SW 1271 (cell line): ENCODE measurements at places on chromosomes 5 and 9.
A peak's percentile ranks its signal among the peaks of the same experiment; 100 is the strongest.

DNA sequence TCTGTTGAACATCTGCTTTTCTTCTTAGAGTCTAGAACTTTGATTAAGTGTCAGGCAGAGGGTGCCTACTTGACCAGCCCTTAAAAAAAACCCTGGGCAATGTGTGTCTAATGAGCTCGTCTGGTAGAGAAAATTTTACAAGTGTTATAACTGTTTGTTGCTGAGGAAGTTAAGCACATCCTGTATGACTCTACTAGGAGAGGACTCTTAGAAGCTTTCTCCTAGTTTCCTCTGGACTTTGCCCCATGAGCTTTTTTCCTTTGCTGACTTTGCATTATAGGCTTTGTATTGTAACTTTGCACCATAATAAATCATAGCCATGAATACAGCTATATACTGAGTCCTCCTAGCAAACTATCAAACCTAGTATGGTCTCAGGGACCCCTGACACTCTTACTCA lies 39.4 kb downstream of the GNG10 start:
- no peak for DNase-seq

DNA sequence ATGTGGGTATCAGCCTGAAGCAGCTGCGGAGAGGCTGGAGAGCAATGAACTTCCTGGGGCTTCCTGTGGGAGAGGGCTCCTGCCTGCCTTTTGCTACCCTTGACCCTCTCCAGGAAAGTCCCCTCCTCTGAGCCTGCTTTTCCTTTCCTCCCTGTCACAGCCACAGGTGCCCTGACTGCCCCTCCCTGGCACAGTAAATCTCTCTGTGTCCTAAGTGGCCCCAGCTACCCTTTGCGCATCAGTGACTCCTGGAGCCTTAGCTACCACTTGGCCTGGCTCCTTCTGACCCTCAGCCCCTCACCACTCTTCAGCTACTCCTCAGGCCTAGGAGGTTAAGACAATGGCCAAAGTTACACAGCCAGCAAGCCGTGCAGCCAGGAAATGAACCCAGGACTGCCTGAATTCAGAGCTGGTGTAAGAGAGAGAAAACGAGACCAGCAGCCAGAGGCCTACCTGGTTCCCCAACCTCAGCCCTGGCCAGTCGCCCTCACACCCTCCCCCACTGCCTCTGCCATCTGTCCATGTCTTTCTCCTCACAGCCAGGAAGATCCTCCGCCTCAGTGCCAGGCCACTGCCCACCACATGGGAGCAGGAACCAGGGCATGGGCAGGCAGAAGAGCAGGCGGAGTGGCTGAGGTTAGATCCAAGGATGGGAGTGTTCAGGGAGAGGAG lies 18.6 kb downstream of the CNTFR start:
- no peak for DNase-seq

GRCh38 chr5:136249678-136250266 lies 56.8 kb upstream of the SMIM32 start:
- DNase-seq, result peak; percentile 58

DNA sequence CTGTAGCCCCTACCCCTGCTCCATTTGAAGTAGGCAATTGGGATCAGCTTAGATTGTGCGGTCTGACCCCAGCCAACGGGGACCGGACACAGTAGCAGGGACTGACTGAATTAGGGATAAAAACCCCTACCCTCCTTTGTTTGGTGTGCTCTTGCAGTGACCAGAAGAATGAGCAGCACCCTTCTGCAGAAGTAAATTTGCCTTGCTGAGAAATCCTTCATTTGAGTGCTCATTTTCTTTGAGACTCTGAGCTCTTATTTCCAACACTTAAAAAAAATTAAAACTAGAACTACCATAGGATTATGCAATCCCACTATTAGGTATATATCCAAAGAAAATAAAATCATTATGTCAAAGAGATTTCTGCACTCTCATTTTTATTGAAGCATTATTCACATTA lies 560.0 kb downstream of the CDH12 start:
- DNase-seq, result no peak

DNA sequence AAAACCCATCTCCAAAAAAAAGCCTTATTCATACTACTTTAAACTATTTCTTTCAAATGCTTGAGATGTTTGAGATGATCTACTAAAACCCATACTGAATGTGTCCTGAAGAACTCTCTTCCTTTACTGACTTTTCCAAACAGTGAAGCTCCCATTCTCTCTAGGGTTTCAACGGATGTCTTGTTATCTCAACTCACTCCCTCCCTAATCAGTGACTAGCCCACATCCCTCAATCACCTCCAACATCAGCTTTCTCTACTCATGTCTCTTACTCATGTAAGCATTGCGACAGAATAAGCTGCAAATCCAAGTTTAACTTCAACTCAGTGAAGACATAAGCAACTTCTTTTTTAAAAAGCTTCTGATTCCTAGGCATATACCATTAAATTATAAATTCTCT lies 42.1 kb downstream of the WDR41 start:
- DNase-seq, result no peak

DNA sequence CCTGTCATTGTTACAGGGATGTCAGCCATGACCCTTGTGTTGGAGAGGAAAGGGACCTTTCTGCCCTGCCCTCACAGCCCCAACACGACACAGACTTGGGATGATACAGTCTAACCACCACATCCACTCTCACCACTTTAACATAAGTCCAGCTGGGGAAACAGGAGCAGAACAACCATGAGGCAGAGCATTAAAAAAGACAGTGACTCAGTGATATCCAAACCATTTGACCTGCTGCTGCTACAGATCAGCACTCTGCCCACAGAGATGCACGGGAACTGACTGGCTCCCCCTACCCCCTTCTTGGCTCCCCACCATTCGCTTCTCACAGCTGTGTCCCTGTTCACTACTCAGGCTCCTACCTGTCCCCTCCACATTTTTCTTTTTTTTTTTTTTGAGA lies 458.6 kb downstream of the ZNF608 start:
- DNase-seq, result no peak

- peak; percentile 58 for DNase-seq
Measured at GRCh38 chr5:160463740-160464465, 42.2 kb downstream of the PTTG1 start.

DNA sequence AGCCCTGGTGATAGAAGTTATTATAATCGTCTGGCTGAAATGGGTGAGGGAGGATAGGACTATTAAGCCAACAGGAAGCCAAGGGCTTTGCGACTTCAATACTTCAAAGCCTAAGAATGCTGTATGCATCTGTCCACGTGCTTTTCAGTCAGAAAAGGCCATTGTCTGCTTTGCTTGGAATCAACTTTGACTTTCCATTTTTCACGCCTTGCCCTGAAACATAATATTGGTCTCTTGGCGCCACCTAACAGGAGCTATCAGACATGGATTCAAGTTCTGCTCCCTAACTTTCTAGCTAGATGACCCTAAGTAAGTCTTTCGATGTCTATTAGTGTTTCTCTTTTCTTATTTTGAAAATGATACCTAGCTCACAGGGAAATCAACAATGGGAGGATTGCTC lies 572.6 kb downstream of the TLR4 start:
- DNase-seq, result no peak

DNA sequence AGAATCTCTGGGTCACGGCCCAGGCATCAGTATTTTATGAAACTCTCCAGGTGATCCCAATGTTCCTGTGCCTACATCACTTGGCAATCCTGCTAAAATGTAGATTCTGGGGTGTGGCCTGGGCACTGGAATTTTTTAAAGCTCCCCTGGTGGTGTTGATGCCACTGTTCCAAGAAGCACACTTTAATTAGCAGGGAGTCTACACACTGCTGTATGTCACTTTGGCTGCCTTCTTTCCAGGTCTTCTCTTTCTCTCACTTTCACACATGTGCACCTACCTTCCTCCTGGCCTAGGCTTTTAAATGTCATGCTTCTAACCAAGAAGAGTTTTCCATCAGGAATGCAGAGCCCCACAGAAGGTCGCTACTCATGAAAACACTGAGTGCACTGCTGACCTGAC lies 136.0 kb upstream of the ALDH1B1 start:
- DNase-seq, result no peak

DNA sequence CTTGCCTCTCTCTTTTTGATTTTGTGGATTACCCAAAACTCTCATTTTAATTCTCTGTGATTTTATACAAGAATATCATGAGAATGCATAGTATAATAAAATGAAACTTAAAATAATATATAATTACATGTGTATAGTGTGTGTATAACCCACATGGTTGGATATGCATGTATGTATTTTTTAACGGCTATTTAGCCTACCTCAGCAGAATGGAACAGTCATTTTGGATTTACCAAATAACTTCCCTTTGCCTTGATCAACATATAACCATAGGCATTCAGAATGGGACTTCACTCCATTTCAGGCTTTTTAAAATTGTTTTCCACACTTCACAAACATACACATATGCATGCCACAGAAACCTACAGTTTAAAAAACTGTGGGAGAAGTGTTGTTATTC lies 161.2 kb downstream of the SLF1 start:
- no peak for DNase-seq

- no peak for DNase-seq
Measured at GRCh38 chr5:57316798-57317327, 143.0 kb downstream of the GPBP1 start.

DNA sequence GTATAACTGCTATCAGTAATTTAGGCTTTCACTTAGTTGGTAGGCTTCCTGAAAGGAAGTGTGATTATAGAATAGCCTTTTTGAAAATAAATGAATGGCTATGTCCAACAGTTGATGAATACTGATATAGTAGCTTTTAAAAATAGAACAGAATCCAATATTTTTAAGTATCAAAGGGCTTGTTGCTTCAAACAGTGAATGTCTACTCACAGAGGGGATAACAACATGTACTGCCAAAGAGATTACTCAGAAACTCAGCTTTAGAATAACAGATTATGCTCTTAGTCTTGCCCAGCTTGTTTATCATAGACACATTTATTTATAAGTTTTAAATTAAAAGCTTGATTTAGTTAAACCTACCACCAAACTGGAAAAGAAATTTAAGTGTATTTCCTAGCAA lies 132.6 kb downstream of the XRCC4 start:
- DNase-seq, result no peak

GRCh38 chr9:121887553-121888437 lies 205.3 kb downstream of the TTLL11 start:
- DNase-seq, result no peak

DNA sequence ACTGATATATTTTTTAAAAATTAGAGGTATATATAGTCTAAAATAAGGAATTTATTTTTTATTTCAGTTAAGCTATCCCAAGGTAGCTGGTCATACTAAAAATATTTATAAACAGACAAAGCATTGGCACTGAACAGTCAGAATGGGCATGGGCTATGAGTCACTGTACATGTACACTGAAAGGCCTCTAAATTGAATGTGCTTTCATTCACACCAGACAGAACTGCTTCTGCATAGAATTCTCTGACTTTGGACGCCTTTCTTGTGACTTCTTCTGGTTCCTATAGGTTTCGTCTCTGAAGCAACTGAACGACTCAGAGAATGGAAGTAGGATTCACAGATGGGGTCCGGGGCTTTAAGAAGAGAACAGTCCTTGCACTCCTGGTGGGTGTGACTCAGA lies 394.8 kb upstream of the MEF2C start:
- DNase-seq, result no peak

DNA sequence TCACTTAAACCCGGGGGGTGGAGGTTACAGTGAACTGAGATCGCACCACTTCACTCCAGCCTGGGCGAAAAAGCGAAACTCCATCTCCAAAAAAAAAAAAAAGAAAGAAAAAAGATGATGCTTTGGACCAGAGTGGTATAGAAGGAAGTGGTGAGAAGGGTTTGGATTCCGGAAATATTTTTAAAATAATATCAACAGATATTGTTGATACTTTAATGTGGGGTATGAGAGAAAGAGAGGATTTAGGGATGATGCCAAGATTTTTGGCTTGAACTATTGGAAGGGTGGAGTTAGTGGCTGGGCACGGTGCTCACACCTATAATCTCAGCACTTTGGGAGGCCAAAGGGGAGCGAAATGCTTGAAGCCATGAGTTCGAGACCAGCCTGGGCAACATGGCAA lies 49.6 kb upstream of the PLIN2 start:
- DNase-seq, result no peak

DNA sequence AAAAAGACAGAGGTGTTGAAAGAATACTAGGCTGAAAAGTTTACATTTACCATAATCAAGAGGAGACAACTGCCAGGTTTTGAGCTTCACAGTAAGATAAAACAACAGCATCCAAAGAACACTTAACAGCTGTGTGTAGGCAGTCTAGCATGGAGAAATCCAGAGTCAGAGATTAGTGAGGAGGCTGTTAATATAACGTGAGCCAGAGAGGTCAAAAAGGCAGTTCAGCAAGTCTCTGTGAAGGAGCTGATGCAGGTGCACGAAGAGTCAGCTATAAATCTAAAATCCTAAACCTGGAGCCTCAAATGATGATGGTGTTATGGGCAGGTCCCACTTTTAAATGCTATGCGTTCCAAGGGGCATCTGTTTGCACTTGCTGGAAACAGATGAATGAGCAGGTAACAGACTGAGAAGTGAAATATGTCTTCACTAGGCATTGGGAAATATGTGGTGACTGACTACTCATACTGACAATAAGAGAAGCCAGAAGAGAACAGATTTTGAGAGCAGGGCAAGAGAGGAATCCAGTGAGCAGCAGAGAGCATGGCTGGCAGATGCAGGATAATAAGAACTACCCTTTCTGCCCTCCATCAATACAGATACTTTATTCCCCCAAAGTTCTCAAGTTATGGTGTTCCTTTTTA lies 8.7 kb downstream of the APTX start:
- no peak for DNase-seq

DNA sequence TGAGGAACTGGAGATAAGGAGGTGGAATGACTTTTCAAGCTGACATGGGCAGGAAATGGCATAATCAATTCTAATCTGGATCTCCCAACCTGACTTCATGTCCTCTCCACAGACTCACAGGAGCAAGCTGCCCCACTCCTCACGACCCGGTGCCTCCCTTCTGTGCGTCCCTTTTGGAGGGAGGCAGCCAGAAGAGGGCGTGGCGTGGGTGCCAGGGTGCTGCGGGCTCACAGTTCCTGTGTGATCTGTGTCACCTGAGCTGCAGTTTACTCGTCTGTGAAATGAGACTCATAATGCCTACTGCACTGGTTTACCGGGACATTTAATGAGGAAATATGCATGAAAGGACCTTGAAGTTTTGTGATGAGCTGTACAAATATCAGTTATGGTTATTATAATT lies 207.4 kb downstream of the DAB2IP start:
- no peak for DNase-seq

DNA sequence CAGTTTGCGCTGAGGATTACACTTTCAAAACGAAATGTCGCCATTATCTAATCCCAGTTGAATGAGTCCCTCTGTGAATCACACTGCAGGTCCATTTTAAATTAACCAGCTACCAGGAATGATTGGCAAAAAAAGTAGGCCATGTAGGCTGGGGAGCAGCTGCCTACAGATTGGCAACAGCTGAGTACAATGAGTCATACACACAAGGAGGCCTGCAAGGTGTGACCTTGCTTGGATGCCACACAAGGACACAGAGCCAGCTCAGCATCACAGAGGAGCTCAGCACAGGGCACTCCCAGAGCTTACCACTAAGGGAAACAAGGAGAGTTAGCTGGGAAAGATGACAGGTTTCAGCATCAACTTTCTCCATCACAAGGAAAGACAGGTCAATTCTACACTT lies 12.9 kb downstream of the HAVCR1 start:
- DNase-seq, result peak; percentile 60

DNA sequence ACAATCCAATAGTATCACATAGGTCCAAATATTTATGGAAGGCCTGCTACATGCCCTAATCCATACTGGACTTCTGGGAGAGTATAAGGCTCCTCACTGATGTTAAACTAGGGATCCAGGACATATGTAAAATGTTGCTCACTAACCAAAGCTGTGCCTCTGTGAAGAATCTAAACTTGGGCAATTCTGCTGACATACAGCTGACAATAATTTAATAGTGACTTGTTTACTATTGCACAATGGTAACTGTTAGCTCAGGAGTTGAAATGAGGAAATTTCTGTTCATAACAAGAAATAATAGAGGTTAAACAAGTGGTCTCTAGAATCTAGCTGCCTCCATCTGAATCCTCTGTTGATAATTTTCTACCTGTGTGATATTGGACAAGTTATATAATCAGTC lies 14.9 kb upstream of the CTXN3 start:
- DNase-seq, result no peak
